ENCODE measurements at places on chromosomes 1 and 21.

GRCh38 chr1:15153842-15154479 lies 414 bp downstream of the TMEM51 start:
- peak; percentile 65 for DNase-seq

GRCh38 chr1:218339267-218339831 lies 5.8 kb upstream of the TGFB2 start:
- DNase-seq: no peak

DNA sequence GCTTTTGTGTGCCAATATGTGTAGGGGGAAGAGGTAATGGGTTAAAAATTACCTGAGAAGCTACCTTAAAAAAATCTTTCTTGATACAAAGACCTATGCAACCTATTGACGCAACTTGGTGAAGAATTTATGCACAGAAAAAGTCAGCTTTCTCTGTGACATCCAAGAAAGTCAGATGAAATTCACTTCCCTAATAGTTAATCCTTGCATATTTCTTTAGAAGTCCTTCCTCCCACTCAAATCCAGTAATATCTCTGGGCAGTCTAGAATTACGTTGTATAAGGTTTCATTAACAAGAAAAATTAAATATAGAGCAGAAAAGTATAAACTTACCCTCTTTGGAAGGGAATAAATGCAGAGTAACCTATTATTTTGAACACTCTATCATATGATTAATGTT lies 2.9 kb downstream of the UBAP2L start:
- DNase-seq: no peak

DNA sequence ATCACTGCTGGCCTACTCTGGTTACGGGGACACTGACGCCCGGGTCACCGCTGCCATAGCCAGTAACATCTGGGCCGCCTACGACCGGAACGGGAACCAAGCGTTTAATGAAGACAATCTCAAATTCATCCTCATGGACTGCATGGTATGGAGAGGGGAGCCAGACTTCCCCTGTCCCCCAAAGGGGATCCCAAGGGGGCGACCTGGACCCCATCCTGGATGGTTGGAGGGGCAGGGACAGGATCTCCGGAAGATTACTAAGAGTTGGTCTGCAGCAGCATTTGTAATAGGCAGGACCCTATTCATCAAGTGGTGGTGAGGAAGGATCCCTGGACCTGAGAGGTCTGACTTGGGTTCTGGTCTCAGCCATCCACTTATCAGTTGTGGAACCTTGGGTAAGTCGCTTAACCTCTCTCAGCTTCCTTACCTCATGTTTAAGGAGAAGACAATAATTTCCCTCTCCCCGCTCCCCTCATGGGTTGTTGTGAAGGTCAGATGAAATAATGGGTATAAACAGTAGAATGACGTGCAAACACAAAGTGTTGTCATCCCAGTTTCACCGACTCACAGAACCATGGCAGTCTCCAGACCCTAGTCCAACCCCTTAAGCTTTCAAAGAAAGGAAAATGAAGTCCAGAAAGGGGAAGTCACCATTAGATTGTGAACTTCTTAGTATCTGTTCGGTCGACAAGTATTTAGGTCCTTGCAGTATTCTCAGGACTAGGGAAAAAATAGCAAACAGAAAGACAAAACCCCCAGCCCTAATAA lies 883 bp downstream of the LAMTOR2 start:
- DNase-seq: no peak

- no peak for DNase-seq
Observed at GRCh38 chr1:33007190-33008050, 29.3 kb downstream of the AK2 start.

GRCh38 chr1:6614019-6614928 lies 743 bp downstream of the PHF13 start:
- peak; percentile 86 for DNase-seq

DNA sequence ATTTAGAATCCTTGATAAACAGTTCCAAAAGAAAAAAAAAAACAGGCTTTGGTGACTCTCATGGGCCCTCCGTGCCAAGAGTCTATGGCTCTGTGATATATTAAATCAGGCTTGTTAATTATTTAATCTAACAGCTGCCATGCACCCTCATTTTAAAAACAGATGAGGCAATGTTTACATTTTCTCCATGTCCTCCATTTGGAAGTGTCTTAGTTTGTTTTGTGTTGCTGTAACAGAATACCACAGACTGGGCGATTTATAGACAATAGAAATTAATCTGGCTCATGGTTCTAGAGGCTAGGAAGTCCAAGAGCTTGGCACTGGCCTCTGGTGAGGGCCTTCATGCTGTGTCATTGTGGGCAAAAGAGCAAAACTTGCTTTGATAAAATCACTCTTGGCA lies 58.0 kb downstream of the B3GALT5 start:
- DNase-seq: no peak

- DNase-seq: no peak
Observed at GRCh38 chr1:42142894-42143675, 10.1 kb upstream of the GUCA2B start.

DNA sequence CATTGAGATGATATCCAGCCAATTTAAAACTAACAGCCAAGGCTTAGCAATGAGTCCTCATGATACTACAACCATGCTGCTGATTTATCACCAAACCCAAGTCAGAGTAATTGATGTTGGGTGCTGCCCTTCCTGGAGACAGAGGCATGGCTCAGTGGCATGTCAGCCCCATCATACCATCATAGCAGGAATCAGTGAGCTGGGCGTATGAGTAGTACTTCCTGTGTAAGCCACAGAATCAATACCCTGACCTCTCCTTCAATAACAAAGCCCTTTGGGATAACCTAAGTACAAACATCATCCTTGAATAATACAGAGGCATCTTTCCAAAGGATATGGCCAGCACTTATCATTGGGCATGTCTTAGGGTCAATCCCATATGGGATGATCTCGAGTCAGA lies 3.0 kb upstream of the LCE1E start:
- DNase-seq: no peak

DNA sequence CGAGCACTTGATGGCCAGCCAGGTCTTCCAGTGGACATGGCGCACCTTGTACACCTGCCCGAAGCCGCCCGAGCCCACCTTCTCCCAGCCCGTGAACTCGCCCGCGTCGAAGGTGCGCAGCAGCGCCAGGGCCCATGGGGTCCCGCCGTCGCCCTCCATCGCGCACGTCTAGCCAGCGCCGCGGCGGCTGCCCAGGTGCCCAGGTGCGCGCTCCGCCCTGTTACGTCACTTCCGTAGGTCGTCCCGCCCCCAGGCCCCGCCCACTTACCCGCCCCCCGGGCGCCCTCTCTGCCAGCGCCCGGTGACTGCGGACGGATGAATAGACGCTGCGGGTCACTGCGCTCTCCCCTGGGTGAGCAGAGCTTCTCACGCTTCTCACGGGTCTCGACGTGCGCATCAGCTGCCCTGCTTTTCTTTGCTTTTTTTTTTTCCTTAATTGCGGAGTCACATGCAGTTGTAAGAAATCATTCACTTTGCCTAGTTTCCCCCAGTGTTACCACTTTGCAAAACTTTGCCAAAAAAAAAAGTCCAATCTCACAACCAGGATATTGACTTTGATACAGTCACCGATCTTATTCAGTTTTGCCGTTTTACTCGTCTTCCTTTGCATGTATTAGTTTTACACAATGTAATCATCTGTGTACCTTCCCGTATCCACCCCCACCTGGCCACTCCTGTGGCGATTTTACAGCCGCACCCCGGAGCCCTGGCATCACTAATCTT lies at the start of gene RIPK4:
Gene RIPK4, minus strand, starts transcription at position 170 of the 723 bp plus-strand sequence. Its CDS starts 11 bp downstream, at position 159.
- peak; percentile 70 for DNase-seq

GRCh38 chr1:191348328-191348727 lies 809.9 kb upstream of the RGS18 start:
- DNase-seq: no peak

- DNase-seq: no peak
Observed at GRCh38 chr1:49200738-49201137, 424.0 kb upstream of the BEND5 start.

GRCh38 chr1:213070406-213070805 lies 19.4 kb downstream of the RPS6KC1 start:
- no peak for DNase-seq

GRCh38 chr1:154559466-154560044 lies 1.1 kb upstream of the UBE2Q1 start:
- DNase-seq: peak; percentile 57

GRCh38 chr1:94039871-94040569 lies 80.9 kb downstream of the ABCA4 start:
- no peak for DNase-seq

DNA sequence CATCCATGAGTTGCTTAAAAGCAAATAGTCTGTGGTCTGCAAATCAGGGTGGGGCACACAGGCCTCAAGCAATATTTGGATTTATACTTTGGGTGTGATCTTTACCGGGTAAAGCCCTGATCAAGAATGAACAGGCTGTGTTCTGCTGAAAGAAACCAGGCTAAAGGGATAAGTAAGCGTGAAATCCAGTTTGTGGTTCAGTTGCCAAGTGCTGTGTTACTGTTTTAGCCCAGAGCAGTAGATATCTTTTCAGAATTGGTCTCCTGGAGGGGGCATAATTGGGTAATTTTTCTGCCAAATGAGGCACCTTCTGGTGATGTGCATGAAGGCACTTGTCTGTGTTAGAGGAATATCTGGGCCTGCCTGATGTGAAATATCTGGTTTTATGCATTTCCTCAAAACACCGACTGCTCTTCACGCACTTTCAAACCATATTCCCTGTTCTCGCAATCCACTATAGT lies 21.4 kb downstream of the AIM2 start:
- no peak for DNase-seq

- DNase-seq: no peak
Observed at GRCh38 chr1:232932486-232933425, 17.7 kb upstream of the NTPCR start.

DNA sequence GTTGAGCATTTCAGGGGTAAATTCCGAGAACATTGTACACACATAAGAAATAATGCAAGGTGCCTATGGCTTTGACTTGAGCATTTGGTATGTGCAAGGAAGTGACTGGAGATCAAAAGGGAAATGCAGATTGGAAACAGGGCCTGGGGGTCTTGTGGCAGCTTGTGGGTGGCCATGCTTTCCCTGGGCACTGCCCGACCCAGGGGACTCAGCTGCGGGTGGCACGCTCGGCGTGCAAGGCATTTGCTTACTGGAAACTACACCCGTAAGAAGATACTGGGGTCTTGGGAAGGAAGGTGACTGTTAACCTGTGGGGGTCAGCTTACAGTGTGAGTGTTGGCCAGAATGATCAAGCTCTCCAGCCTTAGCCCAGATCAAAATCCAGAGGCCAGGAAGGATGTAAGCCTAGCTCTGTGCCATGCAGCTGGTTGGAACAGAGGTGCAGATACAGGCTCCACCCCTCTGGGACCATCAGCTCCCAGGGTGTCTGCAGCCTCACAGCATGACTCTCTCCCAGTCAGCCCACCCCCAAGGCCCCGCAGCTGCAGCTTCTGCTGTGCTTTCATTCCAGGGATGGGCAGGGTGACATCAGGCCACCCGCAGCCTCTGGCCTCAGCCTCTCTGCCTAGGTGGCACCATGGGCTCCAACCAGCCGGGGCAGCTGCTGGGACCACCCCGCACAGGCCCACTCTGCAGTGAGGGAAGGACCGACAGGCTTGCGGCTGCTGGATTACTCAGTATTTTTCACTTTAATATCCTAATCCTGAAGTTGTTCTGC lies 55.1 kb downstream of the KIF26B start:
- no peak for DNase-seq

DNA sequence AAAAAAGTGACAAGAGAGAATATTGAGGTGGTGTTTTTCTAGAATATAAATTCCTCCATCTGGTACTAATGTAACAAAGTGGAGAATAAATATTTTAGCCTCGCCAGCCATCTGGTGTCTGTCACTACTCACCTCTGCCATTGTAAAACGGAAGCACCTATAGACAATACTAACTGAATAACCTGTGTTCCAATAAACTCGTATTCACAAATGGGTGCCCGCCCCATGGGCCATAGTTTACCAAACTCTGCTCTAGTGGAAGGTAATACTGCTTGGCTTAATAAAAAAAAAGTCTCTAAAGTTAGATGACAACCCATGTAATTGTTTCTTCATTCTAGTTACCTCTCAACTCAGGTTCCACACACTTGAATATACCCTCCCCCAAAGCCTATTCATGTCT lies 8.1 kb downstream of the MIS18A start:
- no peak for DNase-seq

DNA sequence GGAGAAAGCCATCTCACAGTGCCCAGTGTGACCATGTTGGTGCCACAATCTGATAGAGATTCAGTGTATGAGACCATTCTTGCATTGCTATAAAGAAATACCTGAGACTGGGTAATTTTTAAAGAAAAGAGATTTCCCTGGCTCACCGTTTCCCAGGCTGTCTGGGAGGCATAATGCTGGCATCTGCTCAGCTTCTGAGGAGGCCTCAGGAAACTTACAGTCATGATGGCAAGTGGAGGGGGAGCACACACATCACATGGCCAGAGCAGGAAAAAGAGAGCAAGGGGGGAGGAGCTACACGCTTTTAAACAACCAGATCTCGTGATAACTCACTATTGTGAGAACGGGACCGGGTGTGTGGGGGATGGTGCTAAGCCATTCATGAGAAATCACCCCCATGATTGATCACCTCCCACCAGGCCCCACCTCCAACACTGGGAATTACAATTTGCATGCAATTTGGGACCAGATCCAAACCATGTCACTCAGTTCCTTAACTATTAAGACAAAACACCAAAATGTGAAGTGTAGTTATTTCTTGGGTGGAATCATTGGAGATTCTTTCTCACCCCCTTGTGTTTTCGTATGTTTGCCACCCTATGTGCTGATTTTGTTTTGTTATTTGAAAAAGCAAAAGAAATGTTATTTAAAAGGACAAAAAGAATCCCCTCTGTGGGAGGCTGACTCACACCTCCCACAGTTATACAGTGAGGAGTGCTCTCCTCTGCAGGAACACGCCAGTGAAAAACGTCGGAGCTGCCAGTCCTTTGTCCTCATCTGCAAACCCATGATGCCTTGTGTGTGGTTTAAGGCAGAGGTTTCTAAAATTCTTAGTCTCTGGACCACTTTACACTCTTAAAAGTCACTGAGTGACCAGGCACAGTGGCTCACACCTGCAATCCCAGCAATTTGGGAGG lies 46.9 kb upstream of the IFNLR1 start:
- DNase-seq: no peak

GRCh38 chr1:212722270-212722957 lies 22.8 kb upstream of the BATF3 start:
- no peak for DNase-seq

- no peak for DNase-seq
Observed at GRCh38 chr21:44836666-44837471, 19.0 kb upstream of the SUMO3 start.

- no peak for DNase-seq
Observed at GRCh38 chr1:42282867-42283583, 52.0 kb downstream of the FOXJ3 start.

GRCh38 chr1:18299441-18300338 lies 181.0 kb upstream of the KLHDC7A start:
- peak; percentile 60 for DNase-seq
